ENCODE measurements at places on chromosomes 1 and 21.

GRCh38 chr1:995665-996633, 3.9 kb downstream of the HES4 start:
- no peak for DNase-seq

- no peak for DNase-seq
Measured at GRCh38 chr1:6447818-6448748, 17.9 kb downstream of the TNFRSF25 start.

DNA sequence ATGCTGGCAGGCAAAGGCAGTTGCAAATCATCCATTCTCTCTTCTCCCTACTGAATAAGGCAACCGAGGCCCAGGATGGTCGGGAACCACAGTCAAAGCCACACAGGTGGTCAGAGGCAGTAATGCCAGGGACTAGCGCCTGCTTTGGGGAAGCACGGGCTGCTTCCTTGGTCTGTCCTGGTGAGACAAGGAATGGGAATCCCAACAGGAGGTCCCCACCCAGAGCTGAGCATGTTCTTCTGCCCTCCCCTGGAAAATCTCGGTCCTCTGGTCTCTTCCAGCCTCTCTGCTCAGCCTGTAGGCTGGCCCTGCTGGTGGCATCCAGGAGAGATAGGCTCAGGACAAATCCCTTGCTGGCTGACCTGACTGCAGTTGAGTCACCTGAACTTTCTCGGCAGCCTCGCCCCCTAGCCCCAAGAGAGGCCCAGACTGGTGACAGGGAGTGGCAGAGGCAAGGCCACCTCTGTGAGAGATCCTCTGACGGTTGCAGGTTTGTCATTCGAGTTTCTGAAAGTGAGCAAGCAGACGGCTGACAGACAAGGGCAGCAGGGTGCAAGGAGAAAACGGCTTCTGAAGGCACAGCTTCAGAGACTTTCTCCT, 5.8 kb downstream of the OLIG1 start:
- DNase-seq, result no peak

- DNase-seq, result no peak
Measured at GRCh38 chr1:12309783-12310742, 80.2 kb downstream of the VPS13D start.
